ENCODE measurements at places on chromosomes 3 and 15. TPM values are rescaled to one million over a fixed set of nuclear protein-coding genes. Genes with fewer than 3 reads are reported as not detected.

Gene FEZF2
- not detected for total RNA-seq

Gene GRAMD1C
- total RNA-seq = 2.3 TPM

Gene CCDC39
- total RNA-seq = not detected

Gene GOLGA8T
- total RNA-seq = not detected

Gene FBXO40
- 0.08 TPM for total RNA-seq

Gene GUCA1C
- total RNA-seq = not detected

Gene DLEC1
- total RNA-seq = 0.17 TPM

Gene CHRM5
- not detected for total RNA-seq

Gene GOLGA8Q
- 3.2 TPM for total RNA-seq

Gene FAM240A
- not detected for total RNA-seq

Gene PLCH1
- total RNA-seq = not detected

Data from chondrocyte (in vitro differentiated cells).